T-cell (primary cell): ENCODE measurements at places on chromosomes 4 and X. TPM values are rescaled to one million over a fixed set of nuclear protein-coding genes. Genes with fewer than 3 reads are reported as not detected.

The PWWP3B gene
- total RNA-seq = not detected

- no peak for DNase-seq
Measured at GRCh38 chr4:39614487-39615162, 24.0 kb downstream of the SMIM14 start.

DNA sequence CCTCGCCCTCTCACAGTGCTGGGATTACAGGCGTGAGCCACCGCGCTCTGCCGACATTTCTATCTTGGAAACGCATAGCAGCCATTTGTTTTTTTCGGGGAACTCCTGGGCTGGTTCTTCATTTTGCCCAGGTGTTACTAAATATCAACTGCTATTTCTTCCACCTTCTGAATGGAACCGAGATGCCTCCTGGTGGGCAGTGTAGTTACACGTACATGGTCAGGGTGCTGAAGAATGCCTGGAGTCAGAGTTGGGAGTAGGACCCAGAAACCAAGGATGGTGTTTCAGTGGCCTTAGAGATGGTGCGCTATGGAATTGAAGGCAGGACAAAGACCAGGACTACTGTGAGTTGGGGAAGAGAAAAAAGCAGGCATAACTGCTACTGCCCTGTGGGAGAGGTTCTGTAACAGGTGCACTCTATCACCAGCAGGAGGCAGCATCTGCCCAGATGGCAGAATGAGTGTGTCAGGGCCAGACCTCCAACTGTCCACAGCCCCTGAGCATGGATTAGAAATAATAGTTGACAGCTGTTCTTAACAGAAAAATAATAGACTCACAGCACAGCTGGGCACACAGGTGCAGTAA, 81.7 kb downstream of the ZC4H2 start:
- peak; percentile 17 for DNase-seq

GRCh38 chrX:138191998-138192397, 519.5 kb downstream of the FGF13 start:
- DNase-seq = no peak

DNA sequence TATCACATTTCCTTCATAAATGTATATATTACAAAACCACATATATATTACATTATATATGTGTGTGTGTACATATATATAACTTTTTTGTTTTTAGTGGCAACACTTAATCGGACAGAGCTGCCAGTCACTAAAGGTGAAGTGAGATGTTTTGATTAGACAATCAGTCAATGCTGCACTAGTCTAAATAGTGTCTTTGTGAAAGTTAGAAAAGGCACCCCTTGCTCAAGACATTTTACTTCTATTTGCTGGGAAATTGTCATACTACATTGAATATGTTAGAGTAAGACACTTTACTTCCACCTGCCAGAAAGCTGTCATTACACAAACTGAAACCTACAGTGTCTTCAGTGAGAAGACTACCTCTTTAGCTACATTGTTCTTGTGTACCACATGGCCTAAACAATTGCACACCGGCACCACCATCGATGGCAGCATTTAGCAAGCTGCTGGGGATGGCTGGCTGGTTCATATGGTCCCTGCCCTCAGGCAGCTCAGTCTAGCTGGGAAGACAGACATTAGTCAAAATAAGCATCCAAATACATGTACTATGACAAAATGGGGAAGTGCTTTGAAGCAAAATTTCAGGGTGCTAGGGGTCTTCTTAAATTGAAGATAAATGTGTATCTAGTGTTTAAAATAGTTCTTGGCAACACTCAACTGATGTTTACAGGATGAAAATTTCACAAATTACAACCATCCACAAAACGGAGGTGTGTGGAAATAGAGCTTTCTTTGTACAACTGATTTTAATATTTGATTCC, 148.1 kb upstream of the GATB start:
- DNase-seq = no peak

- DNase-seq = no peak
Measured at GRCh38 chr4:13912966-13913365, 285.4 kb upstream of the BOD1L1 start.

DNA sequence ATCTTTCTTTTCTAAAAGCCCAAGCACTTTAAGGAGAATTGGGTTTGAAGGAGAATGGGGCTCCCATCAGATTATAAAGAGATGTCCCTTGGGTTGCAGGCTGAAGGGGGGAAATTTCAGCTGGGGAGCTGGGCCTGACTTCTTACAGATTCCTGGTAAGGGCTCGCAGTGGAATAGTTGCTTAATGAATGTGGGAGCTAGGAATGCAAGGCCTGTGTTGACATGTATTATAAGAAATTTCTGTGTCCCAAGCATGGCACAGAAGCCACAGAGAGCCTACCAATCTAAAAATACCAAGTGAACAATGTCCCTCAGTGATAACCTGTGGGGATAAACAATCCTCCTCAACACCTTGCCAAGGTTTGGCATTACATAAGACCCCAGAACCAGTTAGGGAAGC, 39.3 kb upstream of the WNK3 start:
- no peak for DNase-seq

GRCh38 chrX:106201502-106202178, 33.5 kb downstream of the PWWP3B start:
- DNase-seq = no peak

DNA sequence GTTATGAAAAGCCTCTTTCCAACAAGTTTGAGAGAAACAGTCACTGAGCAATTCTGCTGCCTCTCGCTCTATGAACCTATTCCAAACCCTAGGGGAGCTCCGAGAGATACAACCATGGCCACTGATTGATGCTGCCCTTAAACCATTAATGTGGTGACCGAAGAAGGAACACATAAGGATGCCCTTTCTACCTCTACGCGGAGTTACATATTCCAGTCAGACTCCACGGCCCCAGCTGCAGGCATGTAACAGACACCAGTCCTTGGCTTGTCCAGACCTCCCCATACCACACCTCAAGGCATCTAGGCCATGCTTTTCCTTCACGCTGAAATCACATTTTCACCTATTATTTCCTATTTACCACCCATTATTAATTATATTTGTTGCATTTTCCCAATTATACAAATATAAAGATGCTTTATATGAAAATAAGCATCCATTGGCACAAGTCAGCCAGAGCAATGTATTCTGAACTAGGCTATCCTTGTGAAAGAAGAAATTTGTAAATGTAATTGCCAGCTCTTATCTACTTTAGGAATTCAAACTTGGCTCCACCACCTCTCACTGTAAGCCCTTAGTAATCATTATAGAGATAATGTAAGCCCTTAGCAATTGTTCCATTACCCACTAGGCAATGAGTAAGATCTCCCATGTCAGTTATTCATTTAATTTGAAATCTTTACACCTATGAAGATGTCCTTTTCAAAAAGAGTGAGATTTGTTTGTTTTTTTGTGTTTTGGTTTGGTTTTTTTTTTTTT, 338.4 kb downstream of the NR3C2 start:
- DNase-seq = no peak

The BEND2 gene
- not detected for total RNA-seq

The CT45A3 gene
- total RNA-seq = not detected

- DNase-seq = no peak
Measured at GRCh38 chr4:122221322-122221721, 69.2 kb downstream of the BLTP1 start.

The SATL1 gene
- total RNA-seq = not detected

The DGKK gene
- not detected for total RNA-seq

The MSANTD1 gene
- 1.6 TPM for total RNA-seq

The TSPAN6 gene
- total RNA-seq = 1.6 TPM
